ENCODE measurements at places on chromosomes 7 and 10.

- no peak for DNase-seq
Observed at GRCh38 chr10:17231788-17232187, 3.7 kb downstream of the VIM start.

DNA sequence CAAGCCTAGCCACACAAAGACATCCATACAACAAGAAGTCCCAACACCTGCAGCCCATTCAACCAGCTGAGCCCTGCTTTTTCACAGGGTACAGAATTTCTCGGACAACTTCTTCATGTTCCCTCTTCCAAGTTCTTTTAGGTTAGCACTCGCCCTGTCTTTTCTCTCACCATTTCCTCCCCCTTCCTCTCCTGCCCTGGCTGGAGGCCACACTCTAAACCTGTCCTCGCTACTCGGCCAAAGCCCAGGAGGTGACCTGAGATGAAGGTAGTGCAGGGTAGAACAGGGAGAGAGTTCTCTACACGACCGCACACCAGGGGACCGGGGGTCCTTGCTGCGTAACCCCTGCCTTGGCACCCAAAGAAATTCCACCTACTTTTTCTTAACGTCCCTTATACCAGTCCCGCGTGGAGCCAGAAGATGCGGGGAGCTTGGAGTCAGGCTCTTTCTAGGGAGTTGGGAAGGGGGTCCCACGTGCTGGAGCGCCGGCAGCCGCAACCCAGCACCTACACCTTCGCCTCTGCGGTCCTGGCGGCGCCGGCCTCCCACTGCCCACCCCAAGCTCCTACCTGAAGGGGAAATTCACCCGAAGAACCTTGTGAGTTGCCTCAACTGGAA lies 16.0 kb upstream of the DLX6 start:
- no peak for DNase-seq

- DNase-seq = no peak
Observed at GRCh38 chr7:134919240-134919641, 67.1 kb upstream of the AGBL3 start.

- DNase-seq = no peak
Observed at GRCh38 chr7:27064159-27064558, 31.6 kb downstream of the HOXA1 start.

DNA sequence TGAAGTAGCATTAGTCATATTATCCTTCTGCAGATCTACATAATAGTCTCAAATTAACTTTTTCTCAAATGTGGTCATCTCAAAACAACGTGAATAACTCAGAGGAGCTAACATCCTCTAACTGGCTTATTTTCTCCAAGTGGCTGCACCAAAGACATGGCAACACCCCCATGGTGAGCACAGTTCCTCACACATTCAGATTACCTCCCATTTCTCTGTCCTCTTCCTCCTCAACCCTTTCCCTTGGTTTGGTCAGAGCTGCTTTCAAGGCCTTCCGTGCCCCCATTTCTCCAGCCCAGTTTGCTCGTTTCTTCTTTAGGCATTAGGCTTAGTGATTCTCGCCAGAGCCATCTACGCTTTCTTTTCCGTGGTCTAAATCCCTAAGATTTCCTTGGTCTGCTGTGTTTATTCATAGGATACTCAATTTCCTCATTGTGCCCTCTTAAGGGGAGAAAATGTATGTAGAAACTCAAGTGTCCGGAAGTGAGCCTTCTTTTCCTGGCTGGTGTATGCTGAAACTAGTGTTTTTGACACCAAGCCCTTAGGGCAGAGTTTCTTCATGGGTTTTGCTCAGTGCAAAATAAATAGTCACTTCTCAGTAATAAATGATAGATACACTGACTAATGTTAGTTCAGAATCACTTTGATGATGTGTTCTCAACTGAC lies 2.6 kb downstream of the MET start:
- no peak for DNase-seq

GRCh38 chr7:105322655-105323277 lies 66.0 kb downstream of the SRPK2 start:
- DNase-seq = no peak

DNA sequence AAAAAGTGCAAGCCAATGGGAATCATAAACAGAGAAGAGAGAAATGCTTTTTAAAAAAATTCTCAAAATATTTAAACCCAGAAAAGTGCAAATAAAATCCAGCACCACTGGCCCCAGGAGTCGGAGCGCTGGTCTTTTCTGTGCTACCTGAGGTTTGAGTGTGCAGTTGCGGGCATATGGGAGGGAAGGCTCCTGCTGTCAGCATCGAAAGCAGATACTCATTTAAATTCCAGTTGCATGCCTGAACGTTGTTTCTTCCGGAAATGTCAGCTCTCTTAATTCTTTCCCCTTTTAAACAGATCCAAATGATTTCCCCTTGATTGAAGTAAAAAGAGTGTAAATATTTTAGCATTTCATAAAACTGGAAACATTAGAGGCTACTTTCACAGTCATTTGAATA lies 240.5 kb upstream of the GPR26 start:
- DNase-seq = no peak
